ENCODE measurements at places on chromosomes 1 and 21.

DNA sequence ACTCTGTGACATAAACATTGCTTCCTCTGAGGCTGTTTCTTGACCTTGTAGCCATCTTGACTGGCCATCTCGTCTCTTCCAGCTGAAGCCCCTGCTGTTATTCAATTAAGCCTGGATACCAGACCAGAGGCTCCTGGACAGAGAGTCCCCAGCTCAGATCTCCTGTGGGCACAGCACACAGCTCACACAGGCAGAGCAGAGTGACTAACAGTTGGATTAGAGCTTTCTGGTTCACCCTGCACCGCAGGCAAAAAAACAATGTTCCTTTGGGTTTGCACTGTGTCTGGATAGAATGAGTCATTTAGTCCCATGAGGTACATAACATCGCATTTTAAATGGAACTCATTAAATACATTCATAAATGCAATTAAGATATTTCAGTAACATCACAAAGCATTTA is 33.4 kb upstream of the USH2A start:
- DNase-seq = no peak

DNA sequence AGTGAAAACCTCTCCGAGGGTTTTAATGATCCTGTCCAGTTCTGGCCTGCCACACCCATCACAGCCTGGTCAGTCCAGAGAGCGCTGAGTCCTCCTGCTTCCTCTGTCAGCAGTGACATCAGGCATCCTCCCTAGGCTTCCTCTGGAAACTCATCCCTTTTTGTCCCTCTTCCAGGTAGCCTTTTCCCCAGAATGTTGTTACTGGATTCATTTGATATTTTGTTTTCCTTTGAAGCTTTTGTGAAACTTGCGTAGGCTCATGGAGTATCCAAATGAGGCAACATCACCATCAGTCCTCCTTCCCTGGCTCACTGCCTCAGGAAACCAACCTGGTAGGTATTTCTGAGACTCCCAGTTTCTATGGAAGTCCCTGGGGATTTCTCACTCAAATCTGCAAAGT is 27.0 kb upstream of the IGSF3 start:
- no peak for DNase-seq

- DNase-seq = no peak
Observed at GRCh38 chr1:86596741-86597290, 49.9 kb downstream of the CLCA4 start.

- no peak for DNase-seq
Observed at GRCh38 chr1:109133815-109134214, 19.9 kb downstream of the ELAPOR1 start.

DNA sequence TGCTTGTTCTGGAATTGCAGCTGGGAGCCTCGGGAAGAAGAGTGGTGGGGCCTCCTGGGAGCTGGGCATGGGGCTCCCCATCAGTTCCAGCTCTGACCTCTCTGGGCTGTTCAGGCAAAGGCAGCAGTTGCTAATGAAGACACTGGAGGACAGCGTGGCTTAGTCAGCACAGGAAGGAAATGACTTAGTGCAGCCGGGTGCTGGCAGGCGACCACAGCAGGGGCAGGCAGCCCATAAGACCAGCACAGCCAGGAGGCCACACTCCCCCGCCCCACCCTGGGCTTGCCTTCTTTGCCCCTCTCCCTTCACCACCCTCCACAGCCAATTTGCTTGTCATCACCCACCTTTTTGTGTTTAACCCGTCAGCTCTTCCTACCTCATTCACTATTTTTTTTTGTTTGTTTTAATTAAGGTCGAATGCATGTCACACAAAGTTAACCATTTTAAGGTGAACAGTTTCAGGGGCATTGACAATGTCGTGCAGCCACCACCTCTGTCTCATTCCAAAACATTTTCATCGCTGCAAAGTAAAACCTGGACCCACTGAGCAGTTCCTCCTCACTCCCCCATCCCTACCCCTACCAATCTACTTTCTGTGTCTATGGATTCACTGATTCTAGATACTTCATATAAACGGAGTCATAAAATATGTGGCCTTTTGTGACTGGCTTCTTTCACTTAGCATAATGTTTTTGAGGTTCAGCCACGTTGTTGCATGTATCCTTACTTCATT is 10.9 kb downstream of the OLIG2 start:
- no peak for DNase-seq

DNA sequence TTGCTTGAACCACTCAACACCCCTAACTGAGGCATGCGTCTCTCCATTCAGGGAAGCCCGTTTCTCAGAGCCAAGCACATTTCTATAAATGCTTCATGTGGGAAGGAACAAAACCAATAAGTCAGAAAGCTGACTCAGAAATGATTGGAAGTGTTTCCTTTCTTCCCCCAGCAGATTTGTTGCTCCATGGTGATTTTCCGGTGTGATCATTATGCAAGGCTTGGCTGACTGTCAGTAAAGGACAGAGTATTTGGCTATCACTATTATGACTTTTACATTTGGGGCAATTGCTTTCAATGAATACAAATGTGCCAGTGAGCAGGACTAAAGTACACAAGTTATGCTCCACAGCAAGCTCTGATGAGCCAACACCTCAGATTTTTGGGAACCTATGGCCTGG is 53.3 kb upstream of the ZC3H11B start:
- DNase-seq = no peak

GRCh38 chr1:76959556-76959955 is 92.3 kb downstream of the ST6GALNAC5 start:
- DNase-seq = no peak

GRCh38 chr1:243549791-243550190 is 293.9 kb downstream of the SDCCAG8 start:
- DNase-seq = no peak

GRCh38 chr1:38829368-38829767 is 30.2 kb downstream of the RRAGC start:
- DNase-seq = no peak

GRCh38 chr1:151540982-151541377 is 871 bp downstream of the TUFT1 start:
- DNase-seq = no peak

DNA sequence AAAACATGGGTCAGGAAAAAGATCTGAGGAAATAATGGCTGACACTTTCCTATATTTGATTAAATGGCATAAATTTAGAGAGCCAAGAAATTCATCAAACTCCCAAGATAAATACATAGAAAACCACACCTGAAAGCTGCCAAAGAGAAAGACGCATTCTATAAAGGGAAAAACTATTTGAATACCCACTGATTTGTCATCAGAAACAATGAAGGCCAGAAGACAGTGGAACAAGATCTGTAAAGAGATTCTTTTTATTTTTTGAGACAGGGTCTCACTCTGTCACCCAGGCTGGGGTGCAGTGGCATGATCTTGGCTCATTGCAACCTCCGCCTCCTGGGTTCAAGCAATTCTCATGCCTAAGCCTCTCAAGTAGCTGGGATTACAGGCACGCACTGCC is 17.4 kb downstream of the SDE2 start:
- DNase-seq = no peak

DNA sequence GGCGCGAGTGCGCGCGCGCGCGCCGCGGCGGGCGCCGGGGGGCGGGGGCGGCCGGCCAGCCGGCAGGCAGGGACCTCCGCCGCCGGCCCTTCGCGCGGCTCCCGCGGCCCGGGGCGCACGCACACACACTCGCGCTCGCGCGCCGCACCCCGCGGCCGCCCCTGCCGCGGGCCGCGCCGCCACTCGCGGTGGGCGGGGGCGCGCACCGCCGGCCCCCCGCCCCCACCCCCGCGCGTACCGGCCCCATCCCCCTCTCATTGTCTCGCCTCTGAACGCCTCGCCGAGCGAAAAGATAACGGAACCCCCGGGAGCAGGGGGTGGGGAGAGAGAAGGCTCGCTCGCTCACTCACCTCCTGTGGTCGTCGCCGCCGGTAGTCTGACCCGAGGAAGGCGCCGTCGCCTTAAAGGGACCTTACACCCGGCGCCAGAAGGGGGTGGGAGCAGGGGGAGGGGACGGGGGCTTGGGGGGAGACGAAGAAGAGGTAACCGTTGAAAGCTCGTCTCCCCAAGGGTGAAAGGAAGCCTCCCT is 428 bp downstream of the POGZ start:
- DNase-seq = peak; percentile 54

DNA sequence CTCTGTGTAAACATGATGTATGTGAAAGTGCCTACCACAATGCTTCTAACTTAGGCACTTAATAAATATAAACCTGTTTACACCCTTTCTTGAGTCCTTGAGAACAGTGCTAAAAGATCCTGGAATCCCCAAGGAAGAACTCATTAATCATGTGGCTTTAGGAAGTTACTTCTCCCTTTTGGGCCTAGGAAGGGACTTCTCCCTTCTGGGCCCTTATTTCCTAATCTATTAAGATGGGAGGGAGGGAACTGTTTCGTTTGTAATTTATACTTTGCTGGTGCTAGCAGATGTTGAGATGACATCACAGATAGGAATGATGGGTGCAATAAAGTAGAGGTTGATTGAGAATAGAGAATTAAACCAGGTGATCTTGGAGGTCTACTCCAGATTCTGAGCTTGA is 1.2 kb downstream of the BTF3L4 start:
- no peak for DNase-seq

GRCh38 chr1:245875581-245876261 is 631.4 kb downstream of the SMYD3 start:
- DNase-seq = no peak

GRCh38 chr1:172498857-172499256 is 34.1 kb upstream of the SUCO start:
- DNase-seq = no peak

- no peak for DNase-seq
Observed at GRCh38 chr1:25932321-25932720, 26.1 kb upstream of the STMN1 start.

DNA sequence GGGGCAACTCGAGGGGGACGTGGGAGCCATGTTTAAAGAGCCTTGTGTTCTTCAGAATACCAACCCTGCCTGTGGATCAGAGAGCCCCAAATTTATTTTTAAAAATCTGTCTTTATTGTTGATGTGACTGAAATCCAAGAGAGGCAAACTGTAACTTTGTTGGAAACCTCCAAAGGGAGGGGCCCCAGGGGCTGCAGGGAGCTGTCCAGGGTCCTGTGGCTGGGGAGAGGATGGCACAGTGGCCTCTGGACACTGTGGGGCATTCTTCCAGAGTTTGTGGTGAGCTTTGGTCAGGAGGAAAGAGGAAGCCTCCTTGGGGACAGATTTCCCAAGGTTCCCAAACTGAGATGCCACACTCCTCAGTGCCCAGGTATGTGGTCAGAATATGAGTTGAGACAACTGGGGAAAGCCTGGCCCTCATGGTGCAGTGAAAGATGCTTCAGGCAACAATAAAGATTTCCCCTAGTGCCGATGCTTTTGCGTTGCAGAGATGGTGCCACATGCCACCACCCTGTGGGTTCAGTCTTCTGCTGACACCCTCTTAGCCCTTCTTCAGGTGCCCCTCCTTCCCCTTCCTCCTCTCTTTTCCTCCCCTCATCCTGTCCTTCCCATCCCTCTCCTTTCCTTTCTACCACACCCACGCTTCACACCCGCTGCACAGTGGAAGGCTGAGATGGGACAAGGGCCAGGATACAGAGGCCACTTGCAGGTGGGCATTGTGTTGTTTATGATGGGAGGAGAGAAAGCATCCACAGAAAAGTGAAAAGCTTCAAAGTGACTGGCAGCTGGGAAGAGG is 122.1 kb downstream of the UCK2 start:
- DNase-seq = no peak

DNA sequence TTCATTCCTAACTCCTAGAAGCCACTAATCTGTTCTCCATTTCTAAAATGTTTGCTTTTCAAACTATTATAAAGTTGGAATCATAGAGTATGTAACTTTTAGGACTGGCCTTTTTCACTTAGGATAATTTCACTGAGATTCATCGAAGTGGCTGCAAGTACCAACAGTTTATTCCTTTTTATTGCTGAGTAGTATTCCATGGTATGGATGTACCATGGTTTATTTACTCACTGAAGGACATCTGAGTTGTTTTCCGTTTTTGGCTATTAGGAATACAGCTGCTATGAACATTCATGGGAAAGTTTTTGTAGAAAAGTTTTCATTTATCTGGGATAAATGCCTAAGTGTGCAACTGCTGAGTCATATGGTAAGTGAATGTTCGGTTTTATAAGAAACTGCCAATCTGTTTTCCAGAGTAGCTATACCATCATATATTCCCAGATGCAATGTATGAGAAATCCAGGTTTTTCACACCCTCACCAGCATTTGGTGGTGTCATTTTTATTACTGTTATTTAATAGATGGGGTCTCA is 66.3 kb downstream of the SLC27A3 start:
- DNase-seq = no peak

DNA sequence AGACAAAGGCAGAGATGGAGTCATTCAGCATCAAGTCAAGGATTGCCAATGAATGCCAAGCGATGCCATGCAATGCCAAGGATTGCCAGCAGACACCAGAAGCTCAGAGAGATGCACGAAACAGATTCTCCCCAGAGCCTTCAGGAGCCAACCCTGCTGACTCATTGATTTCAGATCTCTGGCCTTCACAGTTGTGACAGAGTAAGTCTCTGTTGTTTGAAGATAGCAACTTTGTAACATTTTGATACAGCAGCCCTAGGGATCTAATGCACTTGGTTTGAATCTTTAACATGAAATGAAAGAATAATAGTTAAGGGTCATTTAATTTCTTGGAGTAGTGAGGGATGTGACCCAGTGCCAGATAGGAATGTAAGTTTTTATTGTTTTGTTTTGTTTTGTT is 287.4 kb upstream of the RUNX1 start:
- DNase-seq = no peak

DNA sequence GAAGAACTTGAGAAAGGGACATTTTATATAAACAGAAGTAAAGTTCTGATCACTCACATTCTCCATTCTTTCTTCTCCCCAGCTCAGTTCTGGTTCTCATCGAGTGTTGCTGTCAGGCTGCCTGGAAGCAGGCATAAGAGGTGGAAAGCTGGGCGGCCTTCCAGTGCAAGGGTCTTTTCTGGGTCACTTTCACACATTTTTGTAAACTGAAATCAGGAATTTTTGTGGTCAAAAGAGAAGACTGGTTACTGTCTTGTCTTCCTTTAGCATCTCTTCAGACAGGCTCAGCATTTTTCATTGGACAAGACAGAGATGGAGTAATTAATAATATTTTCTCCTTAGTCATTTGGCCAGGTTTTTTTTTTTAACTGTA is 93.7 kb downstream of the CTH start:
- no peak for DNase-seq

DNA sequence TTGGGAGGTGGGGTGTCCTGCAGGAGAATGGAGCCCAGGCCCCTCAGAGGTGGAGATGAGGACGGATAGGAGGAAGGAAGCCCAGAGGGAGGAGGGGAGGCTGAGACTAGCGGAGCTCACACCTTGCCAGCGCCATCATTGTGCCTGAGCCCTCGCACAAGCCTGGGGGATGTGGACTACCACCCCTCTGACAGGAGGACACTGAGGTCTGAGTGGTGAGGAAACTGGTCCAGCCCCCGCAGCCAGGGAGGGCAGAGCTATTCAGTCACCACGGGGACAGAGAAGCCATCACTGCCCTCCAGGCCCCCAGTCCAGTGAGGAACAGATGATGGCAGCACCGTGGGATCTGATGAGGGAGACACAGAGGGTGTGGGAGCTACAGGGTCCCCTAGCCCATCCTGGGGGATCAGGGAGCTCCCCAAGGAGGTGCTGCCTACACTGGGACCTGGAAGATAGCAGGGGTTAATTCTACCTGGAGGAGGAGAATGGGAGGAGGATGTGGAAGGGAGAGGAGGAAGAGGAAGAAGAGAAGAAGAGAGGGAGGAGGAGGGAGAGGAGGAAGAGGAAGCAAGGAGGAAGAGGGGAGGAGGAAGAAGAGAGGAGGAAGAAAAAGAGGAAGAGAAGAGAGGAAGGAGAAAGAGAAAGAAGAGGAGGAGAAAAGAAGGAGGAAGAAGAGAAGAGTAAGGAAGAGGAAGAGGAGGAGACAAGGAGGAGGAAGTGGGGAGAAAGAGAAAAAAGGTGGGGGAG is 31.0 kb downstream of the MATN1 start:
- no peak for DNase-seq

Measured in DMS 273 treated with DMSO at 0.1 percent for 48 hours (cell line).